CD4-positive, alpha-beta T cell treated with Interleukin-17A for 4 hours (primary cell): ENCODE measurements at places on chromosomes 4 and X.

- DNase-seq, result no peak
Observed at GRCh38 chr4:38287101-38287851, 327.1 kb downstream of the PTTG2 start.

- DNase-seq, result no peak
Observed at GRCh38 chr4:87805971-87806370, 6.6 kb downstream of the IBSP start.

DNA sequence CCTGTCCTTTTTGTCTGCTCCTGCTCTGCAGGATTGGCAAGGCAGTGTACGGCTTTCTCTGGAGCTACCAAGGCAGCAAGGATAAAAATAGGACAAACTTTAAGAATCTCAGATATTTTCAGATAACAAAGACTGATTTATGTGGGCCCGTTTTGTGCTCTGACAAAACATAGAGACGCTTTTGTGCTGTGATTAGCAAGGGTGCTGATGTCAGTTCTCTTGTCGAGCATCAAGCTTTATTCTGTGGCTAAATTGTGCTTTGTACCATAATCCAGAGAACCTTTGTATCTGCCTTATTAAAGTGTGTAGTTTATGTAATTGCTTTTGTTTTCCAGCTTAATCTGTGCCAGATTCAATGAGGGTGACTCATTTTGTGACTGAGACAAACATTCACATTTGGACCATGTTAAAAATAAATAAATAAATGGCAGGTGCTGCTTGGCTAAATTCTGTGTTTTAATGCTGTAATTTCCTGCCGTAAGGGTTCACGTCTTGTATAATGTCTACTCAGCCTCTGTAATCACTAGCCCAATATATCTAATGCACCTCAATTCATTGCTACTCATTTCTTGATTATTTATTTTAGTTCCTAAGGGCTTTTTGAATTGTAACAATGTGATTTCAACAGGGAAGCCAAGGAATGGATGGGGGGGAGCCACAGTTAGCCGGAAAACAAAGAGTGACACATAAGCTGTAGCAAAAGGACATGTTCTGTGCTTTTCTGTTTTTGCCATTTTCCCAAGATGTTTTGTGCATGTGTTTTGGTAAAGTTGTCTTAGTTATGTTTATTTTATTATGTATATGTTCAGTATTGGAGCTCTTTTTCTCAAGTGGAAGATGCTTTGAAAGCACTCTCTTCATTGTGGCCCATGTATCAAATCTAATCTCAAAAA lies 75.1 kb downstream of the GAB1 start:
- DNase-seq, result no peak

DNA sequence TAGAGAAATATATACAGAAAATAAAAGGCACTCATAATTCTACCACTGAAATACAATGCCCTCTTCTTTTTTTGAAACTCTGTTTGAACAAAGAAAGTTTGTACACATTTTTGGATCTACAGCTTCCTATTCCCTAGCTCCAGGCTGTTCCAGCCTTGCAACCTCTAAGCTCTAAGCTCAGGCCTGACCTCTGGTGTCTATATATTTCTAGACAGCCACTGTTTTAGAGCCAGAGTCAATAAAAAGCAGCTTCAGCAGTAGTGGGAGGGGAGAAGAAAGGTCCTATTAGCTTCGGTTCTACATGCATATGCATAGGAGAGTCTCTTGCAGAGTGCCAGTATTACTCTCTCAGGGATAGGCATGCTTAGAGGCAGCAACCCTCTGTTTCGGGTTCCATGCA lies 39.7 kb downstream of the CLDN2 start:
- DNase-seq, result no peak

- DNase-seq, result no peak
Observed at GRCh38 chr4:54497947-54498346, 159.8 kb upstream of the KIT start.

GRCh38 chrX:15512401-15512965 lies 11.9 kb downstream of the BMX start:
- no peak for DNase-seq

DNA sequence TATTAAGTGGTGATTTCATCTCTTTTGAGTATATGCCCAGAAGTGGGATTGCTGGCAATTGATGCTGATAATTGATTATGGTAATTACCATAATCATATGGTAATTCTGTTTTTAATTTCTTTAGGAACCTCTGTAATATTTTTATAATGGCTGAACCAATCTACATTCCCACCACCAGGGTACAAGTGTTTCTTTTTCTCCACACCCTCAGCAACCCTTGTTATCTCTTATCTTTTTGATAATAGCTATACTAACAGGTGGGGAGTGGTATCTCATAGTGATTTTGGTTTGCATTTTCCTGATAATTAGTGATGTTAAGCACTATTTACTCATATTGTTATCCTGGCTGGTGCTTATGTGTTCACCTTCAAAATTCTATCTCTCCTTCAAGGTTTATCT lies 212.6 kb downstream of the FMR1NB start:
- DNase-seq, result no peak

GRCh38 chr4:125244848-125245450 lies 69.8 kb upstream of the FAT4 start:
- no peak for DNase-seq

- no peak for DNase-seq
Observed at GRCh38 chr4:158172261-158173258, at the start of gene GASK1B. GASK1B (minus strand) TSS chr4:158173025; CDS start chr4:158171375, 1,650 bp downstream.

- no peak for DNase-seq
Observed at GRCh38 chr4:7377223-7377865, 57.4 kb downstream of the PSAPL1 start.

DNA sequence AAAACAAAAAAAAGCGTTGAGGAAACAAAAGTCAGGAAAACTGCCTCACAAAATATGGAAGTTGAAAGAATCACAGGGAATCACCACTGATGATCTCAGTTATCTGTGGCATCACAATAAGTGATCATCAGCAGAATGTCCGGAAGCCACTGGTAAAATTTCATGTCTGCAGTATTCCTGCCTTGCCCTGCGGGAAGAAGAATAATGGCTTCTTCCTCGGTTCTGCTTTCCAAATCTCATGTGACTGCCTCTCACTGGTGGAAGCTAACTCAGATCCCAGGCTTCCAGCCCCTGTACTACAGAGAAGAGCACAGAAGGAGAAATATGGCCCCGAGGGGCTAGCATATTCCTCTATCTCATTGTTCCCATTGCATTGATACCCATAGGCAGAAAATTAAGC lies 12.7 kb upstream of the ZNF330 start:
- no peak for DNase-seq

DNA sequence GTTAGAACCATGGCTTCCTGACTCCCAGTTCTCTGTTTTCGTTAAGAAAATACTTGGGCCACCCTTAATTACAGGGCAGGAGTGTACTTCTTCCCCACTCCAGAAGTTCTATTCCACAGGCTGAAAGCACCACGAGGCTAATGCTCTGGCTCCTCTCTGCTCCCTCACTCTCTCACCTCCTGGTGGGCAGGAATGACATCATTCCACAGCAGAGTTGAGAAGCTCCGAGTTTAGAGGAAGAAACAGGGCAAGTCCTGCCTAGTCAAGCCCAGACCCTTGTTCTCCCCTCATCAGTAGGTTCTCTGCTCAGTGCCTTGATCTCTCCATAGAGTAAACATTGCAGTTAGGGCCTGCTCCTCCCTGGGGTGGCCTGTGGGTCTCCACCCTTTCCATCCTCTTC lies 343.8 kb upstream of the CLNK start:
- DNase-seq, result no peak

GRCh38 chrX:19661961-19662360 lies 146.7 kb upstream of the MAP3K15 start:
- DNase-seq, result no peak

DNA sequence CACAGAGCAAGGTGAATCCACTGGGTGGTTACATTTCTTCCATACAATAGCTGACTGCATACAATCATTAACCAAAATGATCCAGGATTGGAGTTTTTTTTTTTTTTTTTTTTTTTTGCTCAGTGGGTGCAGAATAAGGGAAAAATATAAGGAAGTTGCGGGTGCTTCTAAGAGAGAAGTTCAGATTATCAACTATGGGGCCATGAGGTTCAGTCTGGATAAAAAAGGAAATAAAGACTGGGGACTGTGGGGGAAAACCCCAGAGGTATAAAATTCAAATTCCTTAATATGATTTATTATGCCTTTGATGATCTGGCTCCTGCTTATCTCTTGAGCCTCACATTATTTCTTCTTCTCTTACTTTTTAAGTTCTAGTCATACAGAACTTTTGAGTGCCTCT lies 5.9 kb upstream of the EIF1AX start:
- DNase-seq, result no peak

DNA sequence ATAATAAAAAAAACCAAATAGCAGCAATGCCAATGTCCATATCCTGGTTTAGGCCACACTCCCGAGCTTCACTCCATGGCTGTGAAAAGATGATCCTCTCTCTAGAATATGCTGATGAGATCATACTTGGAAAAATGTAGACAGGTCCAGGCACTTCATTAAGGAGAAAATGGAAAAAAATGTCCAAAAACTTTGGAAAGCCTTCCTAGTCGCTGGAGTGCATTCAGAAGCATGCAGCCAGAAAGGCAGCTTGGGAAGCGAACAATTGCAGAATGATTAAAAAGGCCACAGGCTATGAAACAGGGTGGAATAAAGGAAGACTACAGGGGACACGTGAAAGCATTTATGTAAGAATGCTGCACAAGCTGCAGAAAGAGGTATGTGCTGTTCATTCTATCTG lies 165.6 kb upstream of the HCCS start:
- no peak for DNase-seq

GRCh38 chr4:76894537-76895255 lies 3.2 kb downstream of the SOWAHB start:
- DNase-seq, result no peak

GRCh38 chrX:15911734-15912550 lies 57.3 kb upstream of the AP1S2 start:
- no peak for DNase-seq
